Stimulated activated CD4-positive, alpha-beta T cell treated with anti-CD3 and anti-CD28 coated beads, Interleukin-12 subunit alpha, Interleukin-12 subunit beta, amount 100 ng/mL, for 48 hours (primary cell): ENCODE measurements at places on chromosomes 7 and 10.

DNA sequence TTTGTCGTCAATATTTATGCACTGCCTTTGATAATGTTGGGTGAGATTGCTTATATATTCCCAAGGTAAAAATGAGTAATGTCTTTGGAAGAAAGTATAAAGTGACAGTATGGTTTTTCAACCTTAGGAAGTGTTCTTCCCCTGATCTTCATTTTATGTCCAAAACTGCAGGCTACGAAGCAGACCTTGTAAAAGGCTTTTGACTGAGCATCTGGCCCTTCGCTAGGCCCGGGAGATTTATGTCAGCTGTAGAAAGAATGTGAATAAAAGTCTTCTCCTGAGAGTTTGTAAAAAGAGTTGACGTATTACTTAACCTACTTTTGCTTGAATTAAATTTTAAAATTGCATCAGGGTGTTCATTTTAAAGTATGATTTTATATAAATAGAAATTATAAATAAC is 116.8 kb downstream of the CPED1 start:
- DNase-seq, result no peak

DNA sequence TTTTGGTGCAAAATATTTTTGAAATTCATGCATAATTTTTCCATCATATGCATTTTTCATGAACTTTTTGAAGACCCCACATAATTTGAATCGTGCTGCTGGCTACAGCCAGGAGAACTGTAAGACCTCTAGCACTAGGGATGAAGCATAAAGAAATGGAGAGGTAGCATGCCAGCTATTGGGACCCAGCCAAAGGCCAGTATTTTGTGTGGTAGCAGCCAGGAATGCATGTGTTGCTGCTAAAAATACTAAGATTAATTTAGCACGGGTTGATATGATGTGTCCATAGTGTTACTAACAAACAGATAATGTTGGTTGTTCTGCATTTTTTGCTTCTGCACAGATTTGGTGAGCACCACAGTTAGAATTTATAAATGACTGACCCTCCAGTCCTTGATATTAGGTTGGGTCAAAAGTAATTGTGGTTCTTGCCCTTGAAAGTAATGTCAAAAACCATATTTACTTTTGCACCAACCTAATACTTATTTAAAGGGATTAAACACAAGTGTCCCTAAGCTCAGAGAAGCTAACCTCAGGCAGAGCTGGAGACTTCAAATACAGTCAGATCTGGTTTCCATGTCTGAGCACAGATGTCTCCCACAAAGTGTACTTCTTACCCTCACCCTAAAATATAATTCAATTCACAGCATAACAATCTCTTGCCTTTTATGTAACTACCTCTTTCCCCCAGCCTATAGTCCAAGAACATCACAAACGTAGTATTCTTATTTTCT is 54.1 kb upstream of the NPSR1 start:
- DNase-seq, result no peak

DNA sequence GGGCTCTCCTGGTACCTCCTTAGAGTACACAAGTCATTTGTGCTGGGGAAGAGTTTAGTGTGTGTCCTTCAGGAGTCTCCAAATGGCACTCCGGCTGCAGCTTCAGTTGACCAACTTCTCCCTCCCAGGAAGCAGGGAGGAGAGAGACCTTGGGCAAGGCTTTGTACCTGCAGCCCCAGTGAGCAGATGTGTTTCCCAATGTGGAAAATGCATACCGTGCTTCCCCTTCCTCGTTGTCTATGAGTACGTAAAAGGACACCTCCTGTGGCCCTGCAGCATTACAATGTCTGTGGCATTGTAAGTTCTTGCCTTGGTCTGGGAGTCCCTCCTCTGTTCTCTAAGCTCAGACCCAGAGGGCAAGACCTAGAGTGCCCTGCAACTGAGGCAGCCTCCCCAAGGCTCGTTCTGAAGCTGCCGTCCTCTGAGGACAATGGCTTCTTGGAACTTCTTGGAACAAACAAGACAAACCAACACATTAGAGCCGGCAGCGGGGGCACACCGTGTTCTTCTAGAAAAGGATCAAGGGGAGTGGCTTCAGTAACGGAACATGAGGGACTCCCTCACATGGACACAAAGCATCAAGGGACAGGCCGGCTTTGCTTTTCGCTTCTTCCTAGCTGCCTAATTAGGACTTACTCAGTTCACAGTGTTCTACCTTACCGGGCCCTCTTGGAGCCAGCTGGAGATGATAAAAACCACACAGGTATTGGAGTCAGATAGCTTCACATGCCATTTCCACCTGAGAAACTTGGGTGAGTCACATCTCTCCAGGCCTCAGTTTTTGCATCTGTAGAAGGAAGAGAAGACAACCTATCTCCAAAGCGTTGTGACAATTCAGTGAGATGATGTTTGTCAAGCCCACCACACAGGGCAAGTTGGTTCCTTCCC is 20.9 kb upstream of the PPA1 start:
- no peak for DNase-seq

DNA sequence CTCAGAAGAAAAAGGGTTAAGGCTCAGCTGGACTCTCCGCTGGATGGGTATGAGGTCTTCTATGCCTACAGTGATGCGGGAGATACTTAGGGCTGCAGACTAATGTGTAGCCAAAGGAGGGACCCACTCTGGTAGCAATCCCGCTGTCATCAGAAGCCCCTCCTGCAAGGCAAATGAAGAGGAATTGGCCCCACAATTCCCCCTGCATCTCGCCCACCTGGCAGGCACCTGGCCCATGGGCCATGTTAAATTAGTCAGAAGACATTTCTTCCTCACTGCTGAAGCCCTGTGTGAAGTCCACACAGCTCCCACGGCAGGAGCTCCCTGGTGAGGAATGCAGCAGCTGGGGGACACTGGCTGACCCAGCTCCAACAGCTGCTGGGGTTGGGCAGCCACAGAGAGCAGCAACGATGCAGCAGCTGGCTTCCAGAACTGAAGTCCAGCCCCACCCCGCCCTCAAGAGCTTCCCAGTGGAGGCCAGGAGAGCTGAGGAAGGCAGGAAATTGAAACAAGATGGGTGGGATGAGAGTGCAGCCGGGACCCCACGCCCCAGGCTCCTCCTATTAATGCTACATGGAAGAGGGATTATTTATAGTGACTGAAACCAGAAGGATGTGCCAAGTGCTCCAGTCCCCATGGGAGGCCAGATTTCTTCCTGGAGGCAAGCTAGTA is 5.5 kb downstream of the VSTM4 start:
- DNase-seq, result no peak

DNA sequence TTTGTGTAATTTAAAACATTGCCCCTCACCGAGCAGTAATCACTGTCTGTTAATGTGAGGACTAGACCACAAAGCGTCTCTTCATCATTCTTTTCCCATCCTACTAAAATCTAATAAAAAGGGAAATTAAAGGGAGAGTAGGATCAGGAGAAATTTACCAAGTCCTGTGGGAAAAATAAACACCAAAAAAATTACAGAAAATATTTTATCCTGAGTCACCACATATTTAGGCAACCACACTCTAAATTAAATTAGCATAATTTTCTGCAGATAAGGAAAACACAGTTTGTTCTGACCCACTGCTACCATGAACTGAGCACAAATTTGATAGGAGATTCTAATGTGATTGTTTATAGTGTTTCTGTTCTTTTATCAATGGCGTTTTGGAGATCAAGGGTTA is 49.3 kb downstream of the CCDC6 start:
- DNase-seq, result no peak

DNA sequence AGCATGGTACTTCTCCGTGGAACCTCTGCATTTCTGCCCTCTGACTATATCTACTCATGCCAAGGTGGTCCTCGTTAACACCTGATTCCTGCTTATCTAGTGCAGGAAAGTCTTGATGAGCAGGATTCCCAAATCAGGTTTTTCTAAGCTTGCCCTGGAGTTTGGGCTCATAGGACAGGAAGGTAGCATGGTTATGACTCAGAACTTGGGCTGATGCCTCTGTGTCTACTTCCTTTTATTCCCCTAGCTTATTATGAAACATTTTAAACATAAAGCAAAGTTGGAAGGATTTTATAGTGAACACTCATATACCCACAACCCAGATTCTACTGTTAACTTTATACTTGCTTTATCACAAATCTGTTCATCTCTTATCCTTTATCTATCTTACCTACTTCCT is 5.6 kb downstream of the SUFU start:
- DNase-seq, result no peak

DNA sequence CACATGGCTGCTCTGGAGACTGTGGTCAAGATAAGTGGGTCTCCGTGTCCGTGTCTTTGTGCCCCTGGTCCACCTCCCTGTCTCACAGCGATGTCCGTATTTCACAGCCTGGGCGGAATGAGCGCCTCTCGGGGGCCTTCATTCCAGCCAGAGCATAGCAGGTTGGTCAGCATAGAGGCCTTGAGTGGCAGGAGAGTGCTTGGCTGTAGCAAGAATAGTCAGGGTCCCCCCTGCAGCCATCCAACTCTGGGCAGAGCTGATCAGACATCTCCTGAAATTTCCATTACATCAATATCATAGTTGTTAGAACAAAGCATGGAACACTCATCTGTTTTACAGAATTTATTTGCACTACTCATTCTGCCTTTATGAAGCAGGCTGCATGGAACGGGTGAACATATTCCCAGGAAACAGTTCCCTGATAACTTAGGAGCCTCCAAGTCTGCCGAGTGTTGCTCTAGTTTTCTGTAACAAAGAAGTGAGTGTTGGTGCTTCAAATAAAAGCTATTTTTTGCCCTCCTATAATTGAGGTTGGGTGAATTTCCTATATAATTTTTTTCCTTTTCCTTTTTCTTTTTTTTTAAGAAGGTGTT is 255.3 kb downstream of the INHBA start:
- DNase-seq, result no peak
